ENCODE measurements at places on chromosomes 7 and 10.

DNA sequence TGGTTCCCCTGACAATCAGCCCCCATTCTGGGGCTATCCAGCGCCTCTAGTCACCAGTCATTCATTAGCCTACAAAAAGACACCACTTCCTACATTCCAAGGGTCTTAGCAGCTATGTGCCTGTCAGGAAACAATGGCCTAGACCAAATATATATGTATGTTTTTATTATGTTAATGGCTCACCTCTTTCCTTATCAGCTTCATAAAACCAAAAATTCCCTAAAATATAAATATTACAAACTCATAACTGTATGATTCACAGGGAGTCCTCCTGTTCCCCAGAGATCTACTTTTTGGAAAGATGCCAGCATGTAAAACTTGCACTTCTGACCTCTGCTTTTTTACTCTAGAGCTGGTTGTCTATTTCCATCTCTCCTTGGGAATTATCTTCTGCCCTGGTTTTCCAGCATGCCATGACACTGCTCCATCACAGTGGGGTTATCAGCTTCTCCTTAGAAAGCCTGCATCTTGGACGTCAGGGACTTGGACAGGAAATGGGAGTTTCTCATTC, 79.2 kb downstream of the ABCA13 start:
- DNase-seq = no peak

- DNase-seq = no peak
Measured at GRCh38 chr7:107085180-107085579, 40.7 kb downstream of the PRKAR2B start.

DNA sequence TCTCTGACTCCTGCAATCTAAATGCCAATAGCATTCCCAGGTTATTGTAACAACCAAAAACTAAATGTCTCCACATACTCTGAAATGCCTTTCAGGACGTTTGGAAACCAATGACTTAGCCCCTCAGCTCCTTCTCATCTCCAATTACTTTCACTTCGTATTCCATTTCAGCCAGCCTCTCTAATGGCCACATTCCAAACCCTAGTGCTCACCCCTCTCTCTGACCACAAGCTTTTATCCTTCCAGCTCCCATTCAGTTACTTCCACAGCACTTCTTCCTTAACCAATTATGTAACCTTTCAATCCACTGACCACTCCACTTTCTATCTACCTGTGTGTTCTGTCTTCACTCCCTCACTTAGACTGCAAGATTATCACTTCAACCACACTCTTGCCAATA, 4.3 kb downstream of the NOC3L start:
- no peak for DNase-seq

DNA sequence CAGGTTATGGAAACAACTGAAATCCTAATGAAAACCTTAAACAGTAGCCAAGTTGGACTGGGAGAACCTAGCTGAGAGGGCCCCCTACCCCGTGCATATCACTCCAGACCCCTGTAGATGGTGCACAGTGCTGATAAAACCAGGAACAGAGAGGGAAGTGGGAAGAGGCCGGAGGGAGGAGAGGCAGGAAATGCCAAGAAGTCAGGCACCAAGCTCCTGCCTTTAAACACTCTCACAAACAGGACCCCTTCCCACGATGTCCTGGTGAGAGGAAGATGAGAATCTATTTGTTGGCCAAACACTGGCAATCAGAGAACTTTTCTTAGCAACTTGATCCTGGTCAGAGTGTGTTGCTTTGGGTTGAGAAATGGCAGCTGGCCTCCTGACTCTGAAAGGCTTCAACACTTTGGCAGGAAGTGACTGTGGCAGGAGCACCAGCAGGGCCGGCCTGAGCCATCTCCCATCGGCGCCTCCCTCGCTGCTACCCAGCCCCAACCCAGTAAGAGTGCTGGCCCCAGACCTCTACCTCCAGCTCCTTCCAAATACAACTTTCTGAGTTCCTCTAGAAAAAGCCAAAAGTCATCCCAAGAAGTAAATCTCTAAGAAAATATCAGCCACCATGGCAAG, 39.5 kb downstream of the GSDME start:
- DNase-seq = no peak

GRCh38 chr7:1187127-1187526, 27.1 kb upstream of the ZFAND2A start:
- DNase-seq = no peak

DNA sequence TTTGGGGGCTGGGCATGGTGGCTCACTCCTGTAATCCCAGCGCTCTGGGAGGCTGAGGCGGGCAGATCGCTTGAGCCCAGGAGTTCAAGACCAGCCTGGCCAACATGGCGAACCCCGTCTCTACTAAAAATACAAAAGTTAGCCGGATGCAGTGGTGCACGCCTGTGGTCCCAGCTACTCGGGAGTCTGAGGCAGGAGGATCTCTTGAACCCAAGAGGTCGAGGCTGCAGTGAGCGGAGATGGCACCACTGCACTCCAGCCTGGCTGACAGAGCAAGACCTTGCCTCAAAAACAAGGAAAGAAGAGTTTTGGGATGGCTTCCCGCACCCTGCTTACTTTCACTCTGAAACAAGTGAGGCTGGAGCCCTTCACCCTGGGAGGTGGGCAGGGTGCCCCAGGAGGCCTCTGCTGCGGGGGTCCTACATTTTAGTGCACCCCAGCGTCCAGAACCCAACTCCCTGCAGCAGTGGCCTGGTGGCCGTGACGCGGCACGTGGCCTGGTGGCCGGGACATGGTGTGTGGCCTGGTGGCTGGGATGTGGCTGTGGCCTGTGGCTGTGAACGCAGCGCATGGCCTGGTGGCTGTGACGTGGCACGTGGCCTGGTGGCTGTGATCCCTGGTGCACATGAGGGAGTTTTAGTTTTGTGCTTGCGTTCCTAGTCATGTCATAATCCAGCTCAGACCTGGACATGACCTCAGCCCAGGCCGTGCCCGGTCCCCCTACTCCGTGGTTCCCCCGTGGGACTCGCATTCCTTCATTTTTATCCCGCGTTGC, 9.3 kb downstream of the KNDC1 start:
- DNase-seq = no peak

DNA sequence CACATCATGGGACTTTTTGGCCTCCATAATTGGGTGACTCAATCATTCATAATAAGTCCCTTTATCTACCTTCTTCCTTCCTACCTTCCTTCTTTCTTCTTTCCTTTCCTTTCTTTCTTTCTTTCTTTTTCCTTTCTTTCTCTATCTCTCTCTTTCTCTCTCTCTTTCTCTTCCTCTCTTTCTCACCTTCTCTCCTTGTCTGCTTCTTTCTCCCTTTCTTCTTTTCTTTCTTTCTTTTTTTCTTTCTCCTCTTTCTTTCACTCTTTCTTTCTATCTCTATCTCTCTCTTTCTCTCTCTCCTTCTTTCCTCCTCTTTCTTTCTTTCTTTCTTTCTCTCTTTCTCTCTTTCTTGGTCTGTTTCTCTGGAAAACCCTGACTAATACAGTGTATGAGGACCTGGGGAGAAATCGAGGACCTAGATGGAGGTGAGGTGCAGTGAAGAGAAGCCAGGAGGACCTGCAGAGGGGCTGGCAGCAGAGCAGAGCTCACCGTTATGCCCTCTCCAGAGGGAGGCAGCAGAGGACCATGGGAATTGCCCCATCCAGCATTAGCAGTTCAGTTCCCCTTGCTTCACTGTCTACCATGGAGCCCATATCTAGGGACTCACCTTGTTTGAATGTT, 52.7 kb upstream of the BTRC start:
- DNase-seq = no peak

- no peak for DNase-seq
Measured at GRCh38 chr7:4692055-4692454, 10.0 kb downstream of the FOXK1 start.

DNA sequence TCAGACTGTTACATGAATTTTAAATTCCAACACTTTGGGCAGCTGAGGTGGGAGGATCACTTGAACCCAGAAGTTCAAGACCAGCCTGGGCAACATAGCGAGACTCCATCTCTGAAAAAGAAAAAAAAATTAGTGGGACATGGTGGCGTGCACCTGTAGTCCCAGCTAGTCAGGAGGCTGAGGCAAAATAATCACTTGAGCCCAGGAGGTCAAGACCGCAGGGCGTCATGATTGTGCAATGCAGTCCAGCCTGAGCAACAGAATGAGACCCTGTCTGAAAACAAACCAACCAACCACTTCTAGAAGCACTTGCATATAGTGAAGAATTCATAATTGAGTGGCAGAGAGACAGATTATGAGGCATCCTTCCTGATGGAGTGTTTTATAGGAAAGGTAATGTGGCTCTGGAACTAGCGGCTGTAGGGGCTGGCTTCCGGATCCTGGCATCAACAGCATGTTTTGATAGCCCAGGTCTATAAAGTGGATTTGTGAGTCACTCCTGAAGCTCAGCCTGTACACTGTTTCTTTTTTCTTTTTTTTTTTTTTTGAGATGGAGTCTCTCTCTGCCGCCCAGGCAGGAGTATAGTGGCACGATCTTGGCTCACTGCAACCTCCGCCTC, 40.3 kb upstream of the RSBN1L start:
- no peak for DNase-seq

DNA sequence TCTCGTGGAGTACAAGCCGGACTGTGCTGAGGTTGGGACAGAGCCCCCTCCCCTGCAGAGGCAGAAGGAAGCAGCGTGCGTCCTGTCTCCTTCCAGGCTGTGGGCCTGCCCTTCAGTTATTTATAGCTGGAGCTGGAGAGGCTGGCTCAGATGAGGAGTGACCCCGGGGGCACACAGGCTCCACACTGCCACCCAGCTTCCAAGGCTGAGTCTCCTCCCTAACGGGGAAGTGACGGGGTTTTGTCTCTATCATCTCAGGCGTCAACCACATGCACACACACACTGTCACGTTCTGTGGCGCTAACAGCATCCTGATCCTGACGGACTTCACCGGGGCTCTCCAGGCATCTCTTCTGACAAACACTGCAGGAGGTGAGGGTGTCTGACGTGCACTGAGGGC, 25.4 kb downstream of the AMZ1 start:
- DNase-seq = no peak

DNA sequence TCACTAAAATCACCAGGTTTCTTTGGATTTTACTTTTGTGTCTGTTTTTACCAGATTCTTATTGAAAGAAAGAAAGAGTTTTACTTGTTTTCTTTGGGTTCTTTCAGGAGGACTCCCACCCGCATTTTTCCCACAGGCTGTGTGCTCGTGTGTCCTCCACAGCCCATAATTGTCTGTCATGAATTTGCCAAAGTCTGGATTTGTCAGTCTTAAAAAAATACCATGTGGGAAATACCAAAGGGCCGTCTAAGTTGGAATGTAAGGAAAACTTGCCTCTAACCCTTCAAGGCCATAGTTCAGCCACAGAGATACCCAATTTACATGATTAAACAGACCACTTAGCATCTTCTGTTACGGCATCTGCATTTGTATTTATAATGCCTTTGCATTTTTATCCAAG, 41.3 kb upstream of the INHBA start:
- no peak for DNase-seq

- DNase-seq = no peak
Measured at GRCh38 chr7:27161214-27161720, 4.1 kb downstream of the HOXA9 start.

DNA sequence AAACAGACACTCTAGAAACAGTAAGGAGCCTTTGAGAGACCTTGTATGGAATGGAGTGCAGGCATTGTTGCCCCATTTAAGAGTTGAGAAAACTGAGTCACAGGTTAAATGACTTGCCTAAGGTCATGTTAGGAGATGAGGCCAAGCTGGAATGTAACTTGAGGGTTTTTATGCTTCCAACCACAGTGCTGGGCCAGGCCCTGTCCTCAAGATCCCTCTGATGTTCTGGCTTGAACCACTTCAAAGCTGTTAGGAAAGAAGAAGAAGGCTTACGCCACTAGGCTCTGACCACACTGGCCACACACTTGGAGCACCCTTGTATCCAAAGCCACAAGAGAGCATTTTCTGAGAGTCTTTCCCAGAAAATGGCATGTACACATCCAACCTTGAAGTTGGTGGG, 42.7 kb downstream of the PLAU start:
- DNase-seq = no peak

DNA sequence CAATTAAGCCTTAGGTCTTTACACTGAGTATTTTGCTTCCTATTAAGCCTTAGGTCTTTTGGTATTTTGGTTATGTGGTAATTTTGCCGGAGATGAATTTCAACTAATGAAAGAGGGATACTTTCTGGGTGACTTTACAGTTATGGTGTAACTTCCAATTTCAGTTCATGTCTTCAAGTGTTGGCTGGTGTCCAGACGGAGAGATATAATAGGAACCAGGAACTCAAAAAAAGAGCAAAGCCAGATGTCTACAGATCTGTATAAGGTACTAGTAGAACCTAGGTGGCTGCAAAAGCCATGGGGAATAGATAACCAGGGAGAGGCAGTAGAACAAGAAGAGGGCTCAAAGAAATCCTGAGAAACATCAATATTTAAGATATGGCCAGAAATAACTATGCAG, 12.3 kb downstream of the ERCC6 start:
- DNase-seq = no peak

GRCh38 chr7:69657331-69657730, 59.1 kb downstream of the AUTS2 start:
- no peak for DNase-seq

- no peak for DNase-seq
Measured at GRCh38 chr7:18566829-18567228, 71.3 kb downstream of the HDAC9 start.

DNA sequence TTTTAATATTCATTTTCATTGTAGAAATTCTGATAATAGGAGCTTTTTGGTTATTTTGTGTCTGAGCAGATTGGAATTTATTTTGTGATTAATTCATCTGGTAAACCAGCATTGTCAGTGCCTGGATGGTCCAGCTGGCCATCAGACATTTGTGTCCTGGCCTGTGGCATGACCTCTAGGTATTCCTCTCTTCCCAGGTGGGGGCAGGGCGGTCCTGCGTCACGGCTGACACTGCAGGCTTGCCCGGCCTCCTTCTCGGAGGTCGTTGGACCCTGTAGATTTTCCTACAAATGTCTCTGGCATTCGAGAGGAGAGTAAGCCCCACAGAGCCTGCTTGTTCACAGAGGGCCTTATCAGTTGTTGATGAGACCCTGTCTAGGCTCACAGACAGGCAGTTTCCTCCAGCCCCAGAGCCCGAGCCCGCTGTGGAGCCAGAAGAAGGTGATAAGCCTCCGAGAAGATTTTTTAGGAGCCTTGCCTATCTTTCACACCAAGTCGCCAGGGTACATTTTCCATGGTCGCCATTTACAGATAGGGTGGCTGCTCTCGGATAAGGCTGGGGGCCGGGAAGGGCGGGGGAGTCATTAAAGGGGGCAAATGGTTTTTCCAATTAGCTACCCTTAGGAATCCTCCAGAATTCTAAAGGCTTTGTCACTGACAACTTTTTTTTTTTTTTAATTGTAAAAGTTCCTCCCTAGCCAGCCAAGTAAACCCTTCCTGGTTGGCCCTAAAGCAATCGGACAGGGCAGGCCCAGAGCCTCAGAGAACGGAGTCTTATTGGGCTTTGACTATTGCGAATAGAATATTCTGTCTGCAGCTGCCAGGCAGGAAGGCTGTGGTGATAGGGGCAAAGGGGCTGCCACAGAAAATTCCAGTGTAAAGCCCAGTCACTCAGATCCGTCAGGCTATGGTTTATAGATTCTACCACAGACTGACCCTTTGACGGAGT, 78.1 kb upstream of the TBX20 start:
- no peak for DNase-seq
